NCI-H2029 treated with DMSO at 0.1 percent for 48 hours (cell line): ENCODE measurements at places on chromosomes 16 and 17.

GRCh38 chr17:8470447-8471047 lies 34.9 kb downstream of the NDEL1 start:
- DNase-seq, result peak; percentile 41

DNA sequence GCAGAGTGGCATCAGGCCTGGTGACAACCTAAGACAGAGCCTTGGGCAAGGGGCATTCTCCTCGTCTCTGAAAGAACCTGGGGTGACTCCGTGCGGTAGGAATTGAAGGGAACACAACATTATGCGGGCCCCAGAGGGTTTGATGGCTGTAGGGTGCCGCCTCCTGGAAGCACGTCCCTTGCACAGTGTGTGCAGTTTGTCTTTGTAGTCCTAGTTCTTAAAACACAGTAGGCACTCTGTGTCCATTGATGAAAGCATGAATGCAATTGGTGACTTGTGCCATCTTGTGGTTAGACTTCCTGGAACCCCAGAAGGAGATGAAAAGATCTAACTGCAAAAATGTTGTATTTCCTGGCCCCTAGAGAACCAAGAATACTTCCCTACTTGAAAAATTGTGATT lies 279.8 kb downstream of the UTP18 start:
- no peak for DNase-seq

- no peak for DNase-seq
These were observed 1.2 kb downstream of the GSG1L start for GRCh38 chr16:28062261-28062846.

GRCh38 chr16:85253084-85253941 lies 141.0 kb upstream of the CIBAR2 start:
- no peak for DNase-seq

GRCh38 chr17:68378268-68379176 lies 78.8 kb downstream of the WIPI1 start:
- peak; percentile 24 for DNase-seq

GRCh38 chr17:70137451-70138230 lies 31.7 kb upstream of the KCNJ2 start:
- no peak for DNase-seq

GRCh38 chr16:13919330-13919682 lies 648 bp upstream of the ERCC4 start:
- peak; percentile 49 for DNase-seq

DNA sequence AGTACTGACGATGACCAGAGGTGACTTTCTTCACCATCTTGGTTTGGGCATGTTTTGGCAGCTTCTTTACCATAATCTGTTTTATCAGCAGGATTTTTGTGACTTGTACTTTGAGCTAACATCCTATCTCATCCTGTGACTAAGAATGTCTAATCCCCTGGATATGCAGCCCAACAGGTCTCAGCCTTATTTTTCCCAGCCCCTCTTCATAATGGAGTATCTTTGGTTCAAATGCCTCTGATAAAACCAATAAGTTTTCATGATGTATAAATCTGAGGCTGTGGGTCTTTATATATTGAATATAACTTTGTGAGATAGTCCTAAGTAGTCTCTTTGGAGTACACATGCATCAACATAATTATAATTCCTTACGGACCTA lies 186.9 kb upstream of the WSB1 start:
- DNase-seq, result no peak

DNA sequence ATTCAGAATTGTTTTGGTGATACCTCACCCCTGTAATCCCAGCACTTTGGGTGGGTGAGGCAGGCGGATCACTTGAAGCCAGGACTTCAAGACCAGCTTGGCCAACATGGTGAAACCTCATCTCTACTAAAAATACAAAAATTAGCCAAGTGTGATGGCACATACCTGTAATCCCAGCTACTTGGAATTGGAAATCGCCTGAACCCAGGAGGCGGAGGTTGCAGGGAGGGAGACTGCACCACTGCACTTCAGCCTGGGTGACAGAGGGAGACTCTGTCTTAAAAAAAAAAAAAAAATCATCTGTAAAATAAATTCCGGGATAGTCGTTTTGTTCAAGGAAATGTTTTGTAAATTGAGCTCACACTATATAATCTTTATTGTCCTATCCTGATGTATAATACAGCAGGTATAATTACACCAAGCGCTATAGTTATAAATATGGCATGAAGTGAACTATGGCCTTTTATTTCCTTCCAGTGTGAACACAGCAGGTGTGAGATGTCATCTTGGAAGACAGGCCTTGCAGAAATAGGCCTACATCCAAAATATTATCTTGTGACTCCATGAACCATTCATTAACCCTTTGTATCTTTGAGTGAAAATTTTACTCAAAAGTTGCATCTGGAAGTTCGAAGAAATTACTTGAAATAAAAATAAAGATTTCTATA lies 25.4 kb downstream of the PLA2G10 start:
- no peak for DNase-seq

- DNase-seq, result no peak
These were observed 690 bp downstream of the PITPNC1 start for GRCh38 chr17:67377488-67378453.

- no peak for DNase-seq
These were observed 32.4 kb downstream of the FOXK2 start for GRCh38 chr17:82551779-82552457.

GRCh38 chr17:57032343-57032742 lies 52.7 kb upstream of the AKAP1 start:
- DNase-seq, result peak; percentile 67

DNA sequence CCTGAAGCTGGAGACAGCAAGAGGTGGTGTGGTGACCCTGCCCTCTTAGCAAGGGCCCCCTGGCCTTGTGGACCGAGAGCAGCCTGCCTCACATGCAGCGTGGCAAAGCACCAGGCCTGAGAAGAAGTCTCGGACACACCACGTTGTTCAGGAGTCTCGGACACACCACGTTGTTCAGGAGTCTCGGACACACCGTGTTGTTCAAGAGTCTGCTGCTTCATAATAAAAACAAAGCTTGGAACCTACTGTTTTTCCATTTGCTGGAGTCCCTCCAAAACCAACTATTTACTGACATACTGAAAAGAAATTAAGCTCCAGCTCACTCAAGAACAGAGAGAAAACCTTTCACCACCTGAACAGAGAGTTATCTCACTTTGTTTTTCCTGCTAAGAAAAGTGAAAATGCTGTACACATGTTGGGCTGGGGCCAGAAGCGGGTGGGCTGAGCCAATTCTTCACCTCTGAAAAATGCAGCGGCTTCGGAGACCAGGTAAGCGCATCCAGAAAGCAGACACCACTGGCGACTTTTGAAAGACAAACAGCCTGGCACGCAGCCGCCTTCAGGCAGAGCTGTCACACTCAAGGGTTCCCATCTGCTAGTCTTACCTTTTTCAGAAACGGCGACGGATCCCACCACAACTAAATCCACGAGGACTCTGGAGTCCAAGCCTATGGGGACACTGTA lies 8.9 kb downstream of the MTHFSD start:
- DNase-seq, result no peak

DNA sequence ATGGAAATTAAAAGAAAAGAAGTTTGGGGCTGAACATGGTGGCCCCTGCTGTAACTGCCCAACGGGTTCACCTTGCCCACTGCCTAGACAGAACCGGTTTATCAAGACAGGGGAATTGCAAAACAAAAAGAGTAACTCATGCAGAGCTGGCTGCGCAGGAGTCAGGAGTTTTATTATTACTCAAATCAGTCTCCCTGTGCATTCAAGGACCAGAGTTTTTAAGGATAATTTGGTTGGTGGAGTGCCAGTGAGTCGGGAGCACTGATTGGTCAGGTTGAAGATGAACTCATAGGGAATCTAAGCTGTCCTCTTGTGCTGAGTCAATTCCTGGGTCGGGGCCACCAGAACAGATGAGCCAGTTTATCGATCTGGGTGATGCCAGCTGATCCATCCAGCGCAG lies 4.4 kb upstream of the SCPEP1 start:
- DNase-seq, result no peak

DNA sequence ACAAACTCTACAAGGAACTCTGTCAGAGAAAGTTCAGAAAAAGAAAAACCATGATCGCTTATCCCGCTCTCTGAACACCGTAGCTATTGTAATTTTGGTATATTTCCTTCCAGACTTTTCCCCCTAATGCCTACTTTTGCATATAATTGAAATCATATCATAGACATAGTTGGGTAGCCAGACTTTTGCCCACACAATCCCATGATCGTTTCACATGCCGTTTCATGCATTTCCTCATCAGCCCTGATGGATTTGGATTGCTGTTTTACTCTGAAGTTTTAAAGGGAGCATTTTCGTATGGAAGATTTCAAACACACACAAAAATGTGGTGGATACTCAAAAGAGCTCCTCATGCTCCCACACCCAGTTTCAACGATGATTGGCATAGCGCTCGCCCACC lies 31.3 kb downstream of the COX4I1 start:
- DNase-seq, result no peak

DNA sequence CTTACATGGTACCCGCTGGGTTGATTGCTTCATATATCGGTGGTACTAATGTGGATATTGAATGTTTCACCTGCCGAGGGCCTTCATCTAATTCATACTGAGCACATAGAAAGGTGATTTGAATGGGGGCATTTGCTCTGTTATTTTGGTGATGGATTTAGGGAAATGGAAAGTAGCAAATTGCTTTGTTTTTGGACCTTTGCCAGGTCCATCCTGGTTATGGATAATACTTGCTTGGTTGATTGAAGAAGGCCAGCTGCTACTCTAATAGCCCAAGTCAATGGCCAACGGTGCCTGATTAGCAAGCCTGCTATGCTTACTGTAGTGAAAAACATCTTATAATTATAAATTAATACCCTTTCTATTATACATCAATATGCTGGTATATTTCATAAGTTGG lies 253.6 kb downstream of the CDH13 start:
- DNase-seq, result no peak

DNA sequence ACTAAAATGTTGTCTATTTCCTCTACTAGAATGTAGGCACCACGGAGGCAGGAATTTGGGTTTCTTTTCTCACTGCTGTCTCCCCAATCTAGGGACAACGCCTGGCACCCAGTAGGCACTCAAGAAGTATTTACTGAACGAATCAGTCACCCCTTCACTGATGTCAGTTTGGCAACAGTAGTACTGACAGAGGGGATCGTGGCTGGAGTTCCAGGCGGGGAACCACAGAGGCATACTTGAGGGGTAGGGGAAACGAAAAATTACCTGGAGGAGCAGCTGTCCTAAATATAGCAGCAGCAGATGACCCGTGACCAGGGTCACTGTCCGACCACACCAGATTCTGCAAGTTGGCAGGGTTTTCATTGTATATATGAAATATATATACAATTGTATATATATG lies 33.3 kb downstream of the TRIM25 start:
- no peak for DNase-seq

DNA sequence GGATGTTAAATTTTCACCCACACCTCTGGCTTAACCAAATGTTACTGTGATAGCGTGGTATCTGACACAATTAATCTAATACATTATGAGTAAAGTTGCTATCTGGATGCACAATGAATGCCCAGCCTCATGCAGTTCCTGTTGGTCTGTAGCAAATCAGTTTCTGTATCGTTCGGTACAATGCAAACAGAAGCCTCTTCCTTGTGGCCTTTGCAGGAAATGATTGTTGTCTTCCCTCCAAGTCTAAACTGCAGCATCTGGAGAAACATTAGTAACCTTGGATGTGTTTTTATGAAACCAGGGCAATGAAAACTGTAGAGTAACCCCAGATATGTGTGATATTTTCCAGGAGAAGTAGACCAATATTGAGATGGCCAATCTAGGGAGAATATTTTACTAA lies 46.8 kb downstream of the CYB561 start:
- DNase-seq, result no peak

DNA sequence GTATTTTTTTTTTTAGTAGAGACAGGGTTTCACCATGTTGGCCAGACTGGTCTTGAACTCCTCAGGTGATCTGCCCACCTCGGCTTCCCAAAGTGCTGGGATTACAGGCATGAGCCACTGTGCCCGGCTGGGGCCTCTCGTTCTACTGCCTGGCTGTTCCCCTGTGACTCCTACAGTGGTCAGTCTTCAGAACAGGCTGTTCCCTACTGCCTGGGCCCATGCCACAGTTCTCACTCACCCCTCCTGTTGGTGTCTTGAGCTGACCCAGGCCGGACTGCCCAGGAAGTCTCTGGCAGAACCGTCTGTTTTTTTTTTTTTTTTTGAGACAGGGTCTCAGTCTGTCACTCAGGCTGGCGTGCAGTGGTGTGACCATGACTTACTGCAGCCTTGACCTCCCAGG lies 3.3 kb downstream of the CDK3 start:
- no peak for DNase-seq

DNA sequence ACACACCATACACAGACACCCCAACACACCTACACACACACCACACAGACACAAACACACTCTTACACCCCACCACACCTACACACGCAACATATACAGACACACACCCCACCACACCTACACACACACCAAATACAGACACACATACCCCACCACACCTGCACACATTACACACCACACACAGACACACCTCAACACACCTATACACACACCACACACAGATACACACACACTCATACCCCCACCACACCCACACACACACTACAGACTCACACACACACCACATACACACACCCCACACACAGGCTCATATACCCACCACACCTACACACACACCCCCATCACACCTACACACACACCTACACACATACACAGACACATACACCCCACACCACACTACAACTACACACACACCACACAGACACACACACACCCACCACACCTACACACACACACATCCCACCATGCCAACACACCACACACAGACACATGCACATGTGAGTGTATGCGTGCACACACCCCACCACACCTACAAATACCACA lies 31.4 kb downstream of the GPT2 start:
- no peak for DNase-seq

DNA sequence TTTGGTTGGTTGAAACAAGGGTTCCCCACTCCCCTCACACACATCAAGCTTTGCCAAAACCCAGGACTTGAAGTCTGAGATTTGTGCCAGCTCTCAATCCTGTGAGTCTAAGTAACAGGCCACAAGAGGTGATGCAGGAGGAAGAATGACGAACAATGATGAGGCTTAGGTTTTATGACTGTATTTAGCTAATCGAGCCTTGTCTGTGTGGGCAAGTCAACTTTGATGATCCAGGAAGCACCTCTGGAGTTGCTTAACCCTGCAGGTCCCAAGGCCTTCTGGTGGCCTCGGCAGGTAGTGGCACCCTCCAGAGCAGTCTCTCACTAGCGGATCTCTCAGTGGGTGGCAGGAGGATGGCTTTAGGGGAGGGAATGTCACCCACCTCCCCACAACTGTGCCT lies 28.7 kb downstream of the CDK5RAP3 start:
- no peak for DNase-seq

DNA sequence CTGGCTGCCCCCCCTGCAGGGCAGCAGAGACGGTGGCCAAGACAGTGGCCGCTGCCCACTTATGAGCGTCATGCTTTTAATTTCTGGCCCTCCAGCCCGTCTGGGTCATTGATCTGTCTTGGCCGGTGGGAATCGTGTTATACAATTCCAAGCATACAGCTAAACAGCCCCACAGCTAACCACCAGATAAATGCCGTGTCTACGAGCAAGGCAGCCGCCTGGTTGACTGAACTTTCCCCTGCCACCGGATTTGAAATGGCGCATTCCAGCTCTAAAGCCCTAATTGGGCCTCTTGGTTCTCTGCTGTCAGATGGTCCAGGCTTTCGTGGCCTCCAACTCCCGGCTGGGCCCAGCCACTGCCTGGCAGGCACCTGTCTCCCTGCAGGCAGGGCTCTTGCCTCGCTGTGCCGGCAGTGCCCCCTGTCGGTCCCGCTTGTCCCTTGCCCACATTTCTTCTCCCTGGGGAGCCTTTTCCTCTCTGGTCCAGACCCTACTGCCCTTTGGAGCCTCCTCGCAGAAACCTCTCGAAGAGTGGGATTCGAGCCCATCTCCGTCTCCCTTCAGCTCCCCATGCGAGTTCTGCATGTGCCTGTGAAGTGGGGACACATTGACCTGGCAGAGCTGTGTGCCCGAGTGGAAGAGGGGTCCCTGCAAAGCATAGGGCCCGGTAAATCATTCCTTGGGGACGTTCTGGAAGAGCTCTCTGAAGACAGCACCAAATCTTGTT lies 1.8 kb upstream of the RBFOX3 start:
- DNase-seq, result peak; percentile 2
